Adipocyte (in vitro differentiated cells): ENCODE measurements at places on chromosomes 3 and 15.

DNA sequence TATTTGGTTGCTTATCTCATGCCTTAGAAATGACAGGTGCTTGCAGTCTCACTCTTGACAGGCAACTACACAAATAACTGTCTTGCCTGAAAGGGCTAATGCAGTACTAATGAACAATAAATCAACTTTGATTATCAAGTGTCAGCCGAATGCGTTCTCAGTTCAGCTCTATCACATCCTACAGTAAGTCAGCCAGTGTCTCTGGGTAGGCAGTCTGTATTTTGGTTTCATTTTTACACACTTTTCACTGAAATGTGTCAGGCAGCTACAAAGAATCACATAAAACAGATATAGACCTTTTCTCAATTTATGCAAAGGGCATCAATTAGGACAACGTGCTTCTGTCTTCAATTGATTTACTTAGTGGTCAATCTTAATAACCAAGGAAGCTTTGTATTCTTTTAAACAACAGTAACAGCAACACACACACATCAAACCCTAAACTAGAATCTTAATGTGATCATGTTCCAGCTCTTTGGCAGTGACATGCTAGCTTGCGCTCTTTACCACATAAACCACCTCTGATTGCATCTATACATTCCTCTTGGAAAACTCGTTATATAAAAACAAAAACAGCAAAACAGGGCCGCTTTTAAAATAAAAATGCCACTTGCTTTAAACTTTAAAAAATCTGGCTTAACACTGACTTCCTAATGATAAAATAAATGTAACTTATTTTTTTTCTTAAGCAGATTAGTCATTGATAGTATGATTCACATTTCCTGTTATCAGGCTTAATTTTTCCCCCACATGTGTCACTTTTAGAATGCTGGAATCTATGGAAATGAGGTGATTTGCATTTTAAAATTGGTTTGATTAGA, 520.4 kb downstream of the FOXP1 start:
- peak; percentile 55 for DNase-seq

DNA sequence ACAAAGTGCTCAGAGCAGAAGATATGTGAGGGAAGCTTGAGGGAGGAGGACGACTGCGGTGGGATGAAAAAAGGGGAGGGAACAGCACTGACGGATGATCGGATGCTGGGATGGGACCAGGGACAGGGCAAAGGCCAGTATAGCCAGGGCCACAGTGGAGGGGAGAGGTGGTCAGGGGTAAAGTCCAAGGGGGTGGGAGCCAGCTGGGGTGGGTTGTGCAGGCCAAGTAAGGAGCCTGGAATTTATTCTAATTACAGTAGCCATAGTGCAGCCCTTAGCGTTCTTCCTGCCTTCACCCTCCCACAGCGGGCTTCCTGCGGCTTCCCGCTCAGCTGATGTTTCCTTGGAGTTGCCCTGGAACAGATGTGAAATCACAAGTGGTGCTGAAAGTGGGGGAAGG, 7.6 kb upstream of the APEH start:
- DNase-seq: no peak

GRCh38 chr3:114290911-114291901, 2.6 kb upstream of the TIGIT start:
- DNase-seq: peak; percentile 24

DNA sequence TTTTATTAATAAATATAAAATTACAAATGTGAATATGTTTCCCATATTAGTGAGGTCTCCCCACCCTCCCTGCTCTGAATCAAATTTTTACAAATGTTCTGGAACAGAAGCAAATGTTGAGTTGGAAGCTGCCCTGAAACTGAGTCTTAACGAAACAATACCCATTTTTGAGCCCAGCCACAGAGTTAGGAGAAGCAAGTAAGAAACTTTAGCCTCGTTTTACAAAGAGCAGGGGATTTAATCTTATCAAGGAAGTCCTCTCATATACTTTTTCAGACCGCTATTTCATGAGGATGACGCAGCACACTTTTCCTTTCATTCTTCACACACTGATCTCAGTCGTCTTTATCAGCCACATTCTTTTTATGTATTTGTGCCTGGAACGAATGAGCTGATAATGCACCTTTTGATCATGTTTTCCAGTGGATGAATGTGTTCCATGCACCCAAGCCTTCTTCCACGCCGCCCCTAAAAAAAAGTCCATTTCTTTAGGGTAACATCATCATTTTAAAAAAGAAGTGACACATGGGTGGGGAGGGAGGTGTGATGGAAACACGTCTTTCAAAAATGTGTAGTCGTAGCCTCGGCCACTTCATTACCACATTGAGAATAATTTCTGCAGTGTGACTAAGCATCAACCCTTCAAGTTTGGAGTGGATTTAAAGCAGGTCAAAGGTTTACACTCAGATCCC, 48.1 kb downstream of the SETMAR start:
- no peak for DNase-seq

GRCh38 chr3:186221760-186222378, 113.0 kb upstream of the ETV5 start:
- no peak for DNase-seq

GRCh38 chr3:33578325-33579177, 138.3 kb upstream of the UBP1 start:
- peak; percentile 78 for DNase-seq

DNA sequence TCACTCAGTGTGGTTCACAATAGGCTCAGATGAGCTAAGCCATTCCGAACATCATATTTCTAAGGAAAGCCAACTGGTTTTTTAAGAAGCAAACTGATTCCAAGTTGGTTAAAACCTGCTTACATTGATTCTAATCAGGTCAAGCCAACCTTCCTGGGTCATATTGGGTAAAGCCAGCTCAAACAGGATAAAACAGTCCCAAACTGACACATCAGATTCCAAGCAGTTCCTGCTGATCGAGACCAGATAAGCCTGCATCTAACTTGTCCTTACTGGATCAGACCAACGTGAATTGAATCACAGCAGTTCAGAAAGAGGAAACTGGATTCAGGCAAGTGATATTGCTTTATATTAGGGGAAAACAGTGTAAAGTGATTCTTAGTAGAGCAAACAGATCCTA, 18.6 kb upstream of the THSD4 start:
- peak; percentile 23 for DNase-seq

DNA sequence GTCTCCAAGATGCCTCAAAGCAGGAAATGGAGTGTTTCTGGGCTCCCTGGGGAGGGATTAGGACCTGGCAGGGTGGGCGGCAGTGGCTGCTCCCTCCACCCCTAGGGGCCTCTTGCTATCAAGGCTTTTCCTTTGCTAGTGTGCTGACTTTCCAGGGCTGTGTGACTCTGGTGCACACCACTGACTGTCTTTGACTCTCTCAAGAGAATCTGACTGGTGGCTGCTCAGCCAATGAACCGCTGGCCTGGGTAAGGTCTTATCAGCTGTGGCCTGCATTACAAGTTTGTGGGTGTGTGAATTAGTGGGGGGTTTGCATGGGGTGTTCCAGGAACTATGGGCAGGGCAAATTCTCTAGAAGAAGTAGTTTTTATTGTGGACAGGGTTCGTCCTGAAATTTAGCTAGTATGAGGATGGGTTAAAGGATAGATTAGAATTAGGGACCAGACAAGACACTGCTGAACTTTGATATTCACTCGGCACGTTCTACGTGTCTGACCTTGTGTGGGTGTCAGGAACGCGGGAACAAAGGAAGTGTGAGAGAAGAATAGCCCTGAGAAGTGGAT, 29.5 kb downstream of the SIAH2 start:
- no peak for DNase-seq

DNA sequence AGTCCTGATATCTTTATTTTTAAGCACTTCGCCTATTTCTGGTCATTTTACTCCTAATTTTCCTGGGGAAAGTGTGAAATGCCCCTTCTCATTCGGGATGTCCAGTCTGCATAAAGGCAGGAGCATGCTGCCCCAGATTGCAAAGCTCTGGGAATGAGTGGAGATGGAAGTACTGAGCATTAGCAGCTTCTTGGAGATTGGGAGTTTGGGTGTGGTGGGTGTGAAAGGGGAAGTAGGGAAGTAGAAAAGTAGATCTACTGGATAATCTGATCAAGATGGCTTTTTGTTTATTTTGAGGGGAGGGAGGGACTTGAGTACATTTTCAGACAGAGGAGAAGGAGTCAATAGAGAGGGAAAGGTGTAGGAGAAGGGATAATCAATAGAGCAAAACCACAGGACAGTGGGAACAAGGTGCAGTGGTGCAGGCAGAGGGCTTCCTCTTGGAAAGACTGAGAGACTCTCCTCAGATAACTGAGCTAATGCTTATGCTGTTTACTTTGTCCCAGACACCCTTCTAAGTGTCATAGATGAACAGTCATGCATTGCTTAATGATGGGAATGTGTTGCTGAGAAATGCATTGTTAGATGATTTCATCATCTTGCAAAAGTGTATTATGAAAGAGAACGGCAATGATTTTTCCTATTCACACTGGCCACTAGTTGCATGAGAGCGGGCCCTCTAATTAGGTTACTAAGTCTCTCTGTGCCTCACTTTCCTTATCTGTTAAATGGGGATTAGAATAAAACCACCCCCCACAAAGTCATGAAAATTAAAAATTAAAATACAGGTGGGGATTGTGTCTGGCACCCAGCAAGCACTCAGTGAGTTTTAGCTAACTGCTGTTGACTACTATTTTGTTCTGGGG, 45.5 kb downstream of the PHLDB2 start:
- peak; percentile 86 for DNase-seq

DNA sequence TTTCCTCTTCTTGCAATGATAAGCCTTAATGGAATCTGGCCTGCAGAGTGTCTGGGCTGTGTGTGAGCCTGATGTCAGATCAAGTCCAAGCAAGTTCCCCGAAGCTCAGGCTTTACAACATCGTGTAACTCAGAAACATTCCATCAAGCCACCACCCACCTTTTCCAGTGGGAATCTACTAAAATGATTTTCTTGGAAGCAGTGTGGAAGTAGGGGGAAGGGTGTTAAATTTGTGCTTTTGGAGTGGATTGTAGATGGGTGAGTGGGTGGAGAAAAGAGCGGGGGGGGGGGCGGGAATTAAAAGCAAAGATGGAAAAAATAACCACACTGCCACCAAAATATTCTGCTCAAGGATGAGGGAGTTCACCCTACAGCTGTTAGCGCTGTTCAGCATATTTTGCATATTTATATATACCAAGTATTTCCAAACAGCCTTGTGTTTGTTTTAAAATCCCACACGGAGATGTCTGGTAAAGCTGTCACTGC, 53.6 kb downstream of the VGLL3 start:
- DNase-seq: peak; percentile 85

DNA sequence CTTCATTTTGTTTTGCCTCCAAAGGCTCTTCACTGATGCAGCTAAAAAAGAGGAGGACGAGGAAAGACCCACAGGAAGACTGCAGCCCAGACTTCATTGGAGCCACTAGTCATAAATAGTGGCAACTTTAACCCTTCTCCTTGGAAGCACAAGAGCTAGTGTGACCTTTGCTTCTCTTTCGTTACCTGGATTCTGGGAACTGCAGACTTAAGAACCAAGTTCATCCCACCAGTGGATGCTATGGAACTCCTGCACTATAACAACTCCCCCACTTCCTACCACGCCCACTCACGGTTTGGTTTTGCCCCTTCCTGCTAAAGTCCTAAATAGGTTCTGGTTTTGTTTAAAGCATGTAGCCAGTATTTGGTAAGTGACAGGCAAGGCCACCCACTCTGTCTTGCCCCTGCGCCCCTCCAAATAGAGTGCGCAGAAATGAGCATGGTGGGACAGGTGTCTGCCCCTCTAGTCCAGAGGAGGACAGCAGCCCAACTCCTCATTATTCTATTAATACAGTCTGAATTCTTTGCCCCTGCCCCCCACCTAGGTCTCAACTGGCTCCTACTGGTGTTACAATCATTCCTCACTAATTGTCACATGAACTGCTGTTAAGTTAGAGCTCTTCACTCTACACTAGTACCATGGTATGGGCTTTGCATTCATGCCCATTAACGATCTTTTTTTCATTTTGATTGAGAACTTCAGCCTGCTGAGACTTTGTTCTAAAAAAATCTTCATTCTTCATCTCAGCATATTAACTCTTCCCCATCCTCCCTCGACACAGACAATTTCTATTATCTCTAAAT, 504.6 kb downstream of the FOXP1 start:
- no peak for DNase-seq

GRCh38 chr3:102006812-102007485, 157.6 kb downstream of the NFKBIZ start:
- DNase-seq: peak; percentile 85

DNA sequence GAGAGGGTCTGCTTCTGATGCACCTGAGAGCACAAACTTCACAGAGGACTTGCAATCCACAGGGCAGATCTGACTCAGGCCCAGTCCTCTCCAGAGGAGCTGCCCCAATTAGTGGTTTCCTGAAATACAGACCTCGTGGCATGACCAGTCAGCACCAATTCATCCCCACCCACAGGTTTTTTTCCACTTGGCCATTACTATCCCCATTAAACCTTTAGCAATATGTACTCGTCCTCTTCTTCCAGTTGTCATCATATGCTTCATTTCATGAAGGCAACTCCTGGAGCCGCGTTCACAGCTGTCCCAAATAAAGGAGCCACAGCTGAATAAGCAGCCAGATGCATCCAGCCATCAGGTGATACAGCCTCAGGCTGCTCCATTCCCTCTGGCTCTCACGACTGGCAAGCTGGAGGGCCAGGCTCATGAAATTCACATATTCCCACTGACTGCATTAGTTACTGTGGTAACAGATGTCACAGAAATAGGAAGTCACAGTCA, 163.1 kb downstream of the FMN1 start:
- DNase-seq: peak; percentile 27

DNA sequence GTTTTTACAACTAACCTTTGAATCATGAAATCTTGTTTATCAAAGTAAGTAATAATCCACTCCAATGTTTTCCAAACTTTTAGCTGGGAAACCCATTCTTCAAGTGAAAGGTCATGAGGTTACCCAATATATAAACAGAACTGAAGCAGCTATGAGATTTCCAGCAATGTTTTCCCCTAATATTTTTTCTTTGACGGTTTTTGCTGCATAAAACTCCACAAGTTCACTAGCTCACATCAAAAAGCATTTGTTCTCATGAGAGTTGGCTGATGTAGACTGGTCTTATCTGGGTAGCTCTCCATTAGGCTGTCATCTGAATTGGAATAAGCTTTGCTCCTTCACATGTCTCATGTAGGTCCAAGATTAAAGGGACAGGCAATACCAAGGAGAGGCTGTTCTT, 241.2 kb upstream of the LRRC3B start:
- no peak for DNase-seq

DNA sequence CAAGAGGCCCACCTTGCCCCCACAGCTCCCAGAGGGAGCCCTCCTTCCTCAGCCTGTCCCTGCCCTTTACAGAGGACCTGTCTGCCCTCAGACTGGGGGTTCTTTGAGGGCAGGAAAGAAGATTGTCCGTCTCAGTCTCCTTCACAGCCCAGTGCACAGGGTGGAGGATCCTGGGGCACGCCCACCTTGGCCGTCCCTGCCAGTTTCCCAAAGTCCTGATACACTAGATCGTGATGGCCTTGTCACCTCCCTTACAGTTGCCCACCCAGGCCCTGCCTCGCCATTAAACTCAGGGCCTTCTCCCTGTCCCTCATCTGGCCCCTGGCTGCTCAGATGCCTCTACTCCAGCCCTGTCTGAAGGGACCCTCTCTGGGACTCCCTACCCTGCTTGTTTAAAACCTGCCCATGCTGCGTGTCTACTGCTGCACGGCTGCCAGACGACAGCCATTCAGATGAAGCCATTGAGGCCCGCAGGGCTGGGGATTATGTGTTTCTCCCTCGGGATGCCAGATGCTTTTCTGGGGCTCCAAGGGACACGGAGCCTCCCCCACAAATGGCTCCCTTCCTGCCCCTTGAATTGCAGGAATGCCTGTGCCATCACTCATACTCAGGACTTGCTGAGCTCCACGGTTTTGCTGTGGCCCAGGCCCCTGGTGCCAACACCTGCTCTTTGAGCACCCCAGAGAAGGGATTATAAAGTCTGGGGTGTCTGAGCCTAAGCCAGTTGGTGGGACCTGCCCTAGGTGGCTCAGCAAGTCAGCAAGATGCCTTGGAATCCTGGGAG, 27.8 kb downstream of the ACSBG1 start:
- peak; percentile 48 for DNase-seq
